Suprapubic skin (tissue), 4 donors: ENCODE measurements at places on chromosomes 7 and 10.
A peak's percentile ranks its signal among the peaks of the same experiment; 100 is the strongest.

GRCh38 chr10:63664341-63664885 lies 143.2 kb downstream of the REEP3 start:
- no peaks in the 10 kb centered on the region for H3K27me3 ChIP-seq
- no peak overlapping the region for H3K27ac ChIP-seq
- no peaks in the 10 kb centered on the region for H3K4me1 ChIP-seq
- no peak for DNase-seq
- H3K36me3 ChIP-seq = no peaks in the 10 kb centered on the region

- no peak overlapping the region for H3K27ac ChIP-seq
- no peak for DNase-seq
- H3K36me3 ChIP-seq = no peaks in the 10 kb centered on the region
- H3K4me1 ChIP-seq = peaks cover 26% of the 10 kb centered on the region
These were observed 37.4 kb downstream of the PRKAG2 start for GRCh38 chr7:151839451-151839921.

GRCh38 chr10:50367732-50368131 lies 116.4 kb upstream of the ASAH2 start:
- DNase-seq = no peak
- H3K4me1 ChIP-seq = peaks cover under 1% of the 10 kb centered on the region
- no peaks in the 10 kb centered on the region for H3K27me3 ChIP-seq
- H3K4me3 ChIP-seq = no peak overlapping the region

- H3K4me3 ChIP-seq = no peak overlapping the region
- no peaks in the 10 kb centered on the region for H3K27me3 ChIP-seq
- H3K27ac ChIP-seq = no peak overlapping the region
- H3K4me1 ChIP-seq = no peaks in the 10 kb centered on the region
- no peak for DNase-seq
These were observed 265.1 kb downstream of the HTR7 start for GRCh38 chr10:90592638-90593302.

DNA sequence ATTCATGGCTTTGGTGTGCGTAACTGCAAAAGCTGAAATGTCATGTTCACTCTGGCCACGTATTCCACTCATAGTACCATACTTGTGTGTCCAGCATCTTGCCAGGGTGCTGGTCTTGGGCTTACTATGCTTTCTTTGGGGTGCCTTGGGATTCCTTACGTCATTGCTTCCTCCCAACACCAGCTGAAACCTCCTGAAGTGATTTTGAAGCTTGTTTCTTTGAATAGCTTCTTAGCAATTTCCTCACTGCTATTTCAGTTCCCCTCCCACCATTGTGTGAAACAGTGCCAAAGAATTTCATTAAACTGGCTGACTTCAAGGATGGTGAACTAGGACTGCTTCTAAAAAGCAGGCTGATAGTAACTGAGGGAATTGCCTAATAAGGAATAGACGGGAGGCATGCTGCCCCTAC lies 36.9 kb downstream of the ENTPD1 start:
- H3K4me3 ChIP-seq = no peak overlapping the region
- DNase-seq = no peak
- H3K4me1 ChIP-seq = peaks cover 12% of the 10 kb centered on the region
- H3K27ac ChIP-seq = peak overlapping the region; percentile 50
- no peaks in the 10 kb centered on the region for H3K36me3 ChIP-seq

GRCh38 chr10:119497243-119497642 lies 45.3 kb downstream of the RGS10 start:
- no peak overlapping the region for H3K27ac ChIP-seq
- H3K4me3 ChIP-seq = no peak overlapping the region
- DNase-seq = no peak
- peaks cover 8% of the 10 kb centered on the region for H3K4me1 ChIP-seq
- no peaks in the 10 kb centered on the region for H3K27me3 ChIP-seq
- no peaks in the 10 kb centered on the region for H3K36me3 ChIP-seq

GRCh38 chr10:61919646-61920215 lies 18.2 kb downstream of the ARID5B start:
- H3K27me3 ChIP-seq = no peaks in the 10 kb centered on the region
- H3K27ac ChIP-seq = no peak overlapping the region
- no peak for DNase-seq
- no peaks in the 10 kb centered on the region for H3K4me1 ChIP-seq

- DNase-seq = no peak
- H3K36me3 ChIP-seq = no peaks in the 10 kb centered on the region
- no peak overlapping the region for H3K4me3 ChIP-seq
- H3K27ac ChIP-seq = peak overlapping the region; percentile 79
- no peaks in the 10 kb centered on the region for H3K27me3 ChIP-seq
- H3K4me1 ChIP-seq = peaks cover 43% of the 10 kb centered on the region
These were observed 21.5 kb upstream of the AKR1C1 start for GRCh38 chr10:4941540-4942330.

DNA sequence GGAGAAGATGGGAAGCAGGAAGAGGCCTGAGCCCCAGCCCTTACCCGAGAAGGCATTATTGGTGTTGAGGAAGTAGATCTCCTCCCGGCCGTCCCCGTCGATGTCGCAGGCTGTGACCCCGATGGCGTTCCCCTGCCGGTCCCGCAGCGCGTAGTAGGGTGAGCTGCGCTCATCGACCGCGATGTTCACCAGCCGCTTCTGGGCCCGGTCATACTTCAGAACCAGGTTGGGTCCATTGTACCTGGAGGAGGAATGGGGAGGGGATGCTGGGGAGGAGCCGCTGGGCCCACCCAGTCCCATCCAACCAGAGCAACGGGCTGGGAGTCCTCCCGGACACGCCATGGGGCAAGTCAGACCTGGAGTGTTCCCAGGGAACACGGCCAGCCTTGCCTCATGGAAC lies 86.5 kb downstream of the GOLGA7B start:
- DNase-seq = no peak
- H3K4me3 ChIP-seq = no peak overlapping the region
- H3K27me3 ChIP-seq = peaks cover 22% of the 10 kb centered on the region
- no peak overlapping the region for H3K27ac ChIP-seq
- no peaks in the 10 kb centered on the region for H3K4me1 ChIP-seq
